Smooth muscle cell of the brain vasculature (primary cell): ENCODE measurements at places on chromosomes 7 and 10.

GRCh38 chr10:86744067-86744725 is 12.2 kb upstream of the BMPR1A start:
- no peak for DNase-seq

GRCh38 chr7:151085329-151085690 is 965 bp upstream of the AGAP3 start:
- no peak for DNase-seq

GRCh38 chr7:43105521-43106120 is 6.8 kb upstream of the HECW1 start:
- peak; percentile 45 for DNase-seq

DNA sequence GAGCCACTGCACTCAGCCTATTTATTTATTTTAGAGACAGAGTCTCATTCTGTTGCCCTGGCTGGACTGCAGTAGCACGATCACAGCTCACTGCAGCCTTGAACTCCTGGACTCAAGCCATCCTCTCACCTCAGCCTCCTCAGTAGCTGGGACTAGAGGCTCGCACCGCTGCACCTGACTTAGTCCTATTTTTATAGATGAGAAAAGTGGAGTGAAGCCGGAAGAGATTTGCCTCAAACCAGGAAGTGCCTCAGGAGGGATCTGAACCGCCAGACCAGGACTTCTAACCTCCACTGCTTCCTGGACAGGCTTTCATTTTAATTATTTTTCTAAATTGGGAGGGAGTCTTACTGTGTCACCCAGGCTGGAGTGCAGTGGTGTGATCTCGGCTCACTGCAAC is 17.5 kb upstream of the CLIP2 start:
- no peak for DNase-seq

GRCh38 chr7:84102213-84102612 is 92.4 kb downstream of the SEMA3A start:
- no peak for DNase-seq

- DNase-seq = no peak
Observed at GRCh38 chr10:75018251-75018650, 93.2 kb upstream of the SAMD8 start.

GRCh38 chr7:129502708-129503685 is 666 bp downstream of the SMKR1 start:
- DNase-seq = no peak

DNA sequence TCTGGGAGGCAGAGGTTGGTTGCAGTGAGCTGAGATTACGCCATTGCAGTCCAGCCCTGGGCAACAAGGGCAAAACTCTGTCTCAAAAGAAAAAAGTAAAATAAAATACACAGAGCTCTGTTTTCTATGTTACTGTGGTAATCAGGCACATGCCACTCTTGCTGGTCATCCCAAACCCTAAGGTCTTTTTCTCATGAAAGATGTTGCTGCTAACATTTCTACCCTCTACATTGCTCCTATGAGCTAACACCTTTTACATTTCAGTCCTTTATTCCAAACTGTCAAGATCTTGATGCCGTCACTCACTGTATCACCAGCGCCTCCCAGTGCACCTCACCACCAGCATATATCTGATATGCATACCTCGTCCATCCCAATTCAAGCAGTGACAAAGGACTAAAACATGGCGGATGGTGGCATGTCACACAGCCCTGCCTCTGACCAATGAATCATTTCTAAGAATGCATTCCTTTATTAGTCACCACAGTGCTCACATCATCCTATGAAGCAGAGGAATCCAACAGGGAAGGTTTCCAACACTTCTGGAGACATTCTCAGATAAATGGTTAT is 4.3 kb downstream of the DAGLB start:
- no peak for DNase-seq

GRCh38 chr10:129694184-129694583 is 227.1 kb downstream of the MGMT start:
- no peak for DNase-seq
